Sigmoid colon (tissue), 7 donors: ENCODE measurements at places on chromosomes 16 and 17. TPM values are rescaled to one million over a fixed set of nuclear protein-coding genes. Genes with fewer than 3 reads are reported as not detected.

CMC2 gene
- total RNA-seq = 54.6 TPM

- H3K4me3 ChIP-seq = no peak overlapping the region
- no peaks in the 10 kb centered on the region for H3K36me3 ChIP-seq
- H3K4me1 ChIP-seq = no peaks in the 10 kb centered on the region
Observed at GRCh38 chr16:66689282-66689681, 7.3 kb downstream of the CMTM4 start.

DNA sequence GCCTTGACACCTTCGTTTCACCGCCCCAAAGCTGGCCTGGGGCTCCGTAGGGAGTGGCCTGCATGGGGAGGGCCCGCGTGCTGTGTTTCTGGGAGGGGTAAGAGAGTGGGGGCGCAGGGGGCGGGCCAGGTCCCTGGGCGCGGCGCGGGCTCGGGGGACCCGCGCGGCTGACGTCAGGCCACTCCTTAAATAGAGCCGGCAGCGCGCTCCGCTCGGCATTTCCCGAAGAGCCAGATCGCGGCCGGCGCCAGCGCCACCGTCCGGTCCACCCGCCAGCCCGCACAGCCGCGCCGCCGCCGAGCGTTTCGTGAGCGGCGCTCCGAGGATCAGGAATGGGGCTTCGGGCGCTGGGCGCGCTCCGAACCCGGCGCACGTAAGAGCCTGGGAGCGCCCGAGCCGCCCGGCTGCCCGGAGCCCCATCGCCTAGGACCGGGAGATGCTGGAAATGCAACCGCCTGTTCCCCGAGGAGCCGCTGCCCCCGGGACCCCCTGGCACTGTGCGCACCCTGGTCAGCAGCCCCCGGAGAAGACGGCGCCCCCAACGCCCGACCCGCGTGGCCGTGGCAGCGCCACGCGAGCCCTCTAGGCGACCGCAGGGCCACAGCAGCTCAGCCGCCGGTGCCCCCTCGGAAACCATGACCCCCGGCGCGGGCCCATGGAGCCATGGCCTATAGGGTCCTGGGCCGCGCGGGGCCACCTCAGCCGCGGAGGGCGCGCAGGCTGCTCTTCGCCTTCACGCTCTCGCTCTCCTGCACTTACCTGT lies at the start of gene HS3ST2:
HS3ST2 (plus strand) TSS at position 215 of the 763 bp plus-strand sequence; CDS start at position 664, 449 bp downstream.
- H3K27ac ChIP-seq = peak within 1 kb of the TSS; percentile 20
- peak within 1 kb of the TSS; percentile 52 for H3K4me3 ChIP-seq
- peaks cover 25% of the 10 kb centered on the region for H3K27me3 ChIP-seq
- H3K36me3 ChIP-seq = no peaks in the 10 kb centered on the region
- peaks cover 16% of the 10 kb centered on the region for H3K4me1 ChIP-seq
- peak; percentile 64 for DNase-seq

DNA sequence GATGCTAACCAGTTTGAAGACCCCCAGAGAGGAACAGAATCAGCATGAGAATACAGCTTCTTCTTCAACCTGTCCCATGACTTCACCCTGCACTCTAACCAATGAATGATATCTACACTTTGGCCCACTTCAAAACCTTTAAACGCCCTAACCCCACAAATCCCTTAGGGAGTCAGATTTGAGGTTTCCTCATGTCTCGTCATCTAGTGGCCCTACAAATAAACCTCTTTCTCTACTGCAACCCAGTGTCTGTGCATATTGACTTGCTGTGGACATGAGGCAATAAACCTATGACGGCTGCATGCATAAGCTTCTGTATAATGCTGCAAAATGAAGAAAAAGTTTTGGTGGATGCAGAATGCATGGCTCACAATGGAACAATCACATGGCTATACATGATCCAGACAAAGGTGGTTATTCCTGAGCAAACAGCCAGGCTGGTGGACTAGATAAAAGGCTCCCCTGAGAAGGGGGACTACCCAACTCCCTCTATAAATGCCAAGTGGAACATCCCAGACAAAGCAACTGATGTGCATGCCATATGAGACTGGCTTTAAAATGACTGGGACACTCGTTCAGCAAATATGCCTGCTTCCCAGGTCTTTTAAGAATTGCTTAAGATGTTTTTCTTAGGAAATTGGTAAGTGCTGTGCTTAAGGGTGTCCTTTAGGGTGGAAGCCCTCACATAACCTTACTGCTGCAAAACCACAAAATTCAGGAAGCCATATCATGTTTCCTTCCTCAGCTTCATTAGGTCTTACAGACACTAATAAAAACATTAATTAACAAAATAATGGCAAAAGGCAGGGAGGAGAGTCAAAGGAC lies 12.2 kb downstream of the N4BP1 start:
- H3K36me3 ChIP-seq = no peaks in the 10 kb centered on the region
- H3K4me1 ChIP-seq = no peaks in the 10 kb centered on the region
- no peak overlapping the region for H3K4me3 ChIP-seq

GRCh38 chr16:12171206-12171605 lies 194.7 kb downstream of the SNX29 start:
- no peaks in the 10 kb centered on the region for H3K36me3 ChIP-seq
- DNase-seq = no peak
- peaks cover 8% of the 10 kb centered on the region for H3K4me1 ChIP-seq
- no peak overlapping the region for H3K4me3 ChIP-seq
- no peak overlapping the region for H3K27ac ChIP-seq

GRCh38 chr17:13306310-13306962 lies 288.6 kb upstream of the ELAC2 start:
- DNase-seq = no peak
- H3K36me3 ChIP-seq = no peaks in the 10 kb centered on the region
- no peak overlapping the region for H3K4me3 ChIP-seq
- H3K27me3 ChIP-seq = no peaks in the 10 kb centered on the region
- H3K27ac ChIP-seq = no peak overlapping the region
- no peaks in the 10 kb centered on the region for H3K4me1 ChIP-seq

DNA sequence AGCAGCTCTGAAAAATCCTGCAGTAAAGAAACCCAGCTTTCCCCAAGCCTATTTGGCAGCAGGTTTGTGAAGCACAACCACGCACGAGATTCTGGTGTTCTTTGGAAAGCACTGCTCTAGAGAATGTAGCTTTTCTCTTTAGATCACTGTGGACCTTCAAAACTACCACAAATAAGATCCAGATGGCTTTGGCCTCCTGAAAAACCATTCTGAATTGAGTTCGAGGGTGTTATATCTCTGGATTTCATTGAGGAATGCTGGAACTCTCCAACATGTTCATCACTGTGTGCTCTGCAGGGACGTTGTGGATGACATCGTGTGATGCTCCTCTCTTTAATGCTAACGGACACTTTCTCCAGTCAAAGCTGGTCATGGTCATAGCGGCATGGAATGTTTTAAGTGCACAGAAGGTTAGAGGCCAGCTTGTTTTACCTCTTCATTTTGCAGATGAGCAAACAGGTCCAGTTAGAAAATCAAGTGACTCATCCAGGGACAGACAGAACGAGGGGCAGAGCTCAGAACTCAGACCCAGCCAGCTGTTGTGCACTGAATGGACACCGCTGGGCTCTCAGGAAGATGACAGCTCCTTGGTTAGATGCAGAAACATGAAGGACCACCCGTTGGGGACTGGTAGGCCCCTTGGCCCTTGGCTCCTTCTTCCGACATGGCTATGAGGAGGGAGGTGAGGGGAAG lies 37.2 kb downstream of the CCDC42 start:
- H3K4me3 ChIP-seq = no peak overlapping the region
- H3K27ac ChIP-seq = no peak overlapping the region

GRCh38 chr16:89505204-89506112 lies 2.7 kb upstream of the SPG7 start:
- H3K4me3 ChIP-seq = no peak overlapping the region
- H3K27me3 ChIP-seq = no peaks in the 10 kb centered on the region
- peak; percentile 91 for DNase-seq
- H3K27ac ChIP-seq = peak overlapping the region; percentile 91

DNA sequence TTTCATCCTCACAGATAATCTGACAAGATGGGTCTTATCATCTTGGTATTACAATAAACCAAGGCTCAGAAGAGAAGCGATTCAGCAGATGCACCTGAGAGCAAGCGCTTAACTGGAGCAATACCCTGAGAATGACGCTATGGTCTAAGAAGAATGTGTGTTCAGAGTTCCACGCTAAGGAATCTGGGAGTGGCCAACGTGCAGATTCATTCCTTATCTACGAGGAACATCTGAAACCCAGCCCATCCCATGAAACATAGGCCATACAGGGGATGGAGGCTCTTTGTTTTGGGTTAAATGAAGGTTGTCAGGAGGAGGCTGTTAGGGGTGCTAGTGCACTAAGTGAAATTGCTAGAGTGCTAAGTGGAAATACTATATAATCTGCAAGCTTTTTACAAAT lies 28.5 kb upstream of the KDM8 start:
- no peak for DNase-seq
- H3K27ac ChIP-seq = no peak overlapping the region
- no peaks in the 10 kb centered on the region for H3K4me1 ChIP-seq
- H3K36me3 ChIP-seq = no peaks in the 10 kb centered on the region
- no peaks in the 10 kb centered on the region for H3K27me3 ChIP-seq

DNA sequence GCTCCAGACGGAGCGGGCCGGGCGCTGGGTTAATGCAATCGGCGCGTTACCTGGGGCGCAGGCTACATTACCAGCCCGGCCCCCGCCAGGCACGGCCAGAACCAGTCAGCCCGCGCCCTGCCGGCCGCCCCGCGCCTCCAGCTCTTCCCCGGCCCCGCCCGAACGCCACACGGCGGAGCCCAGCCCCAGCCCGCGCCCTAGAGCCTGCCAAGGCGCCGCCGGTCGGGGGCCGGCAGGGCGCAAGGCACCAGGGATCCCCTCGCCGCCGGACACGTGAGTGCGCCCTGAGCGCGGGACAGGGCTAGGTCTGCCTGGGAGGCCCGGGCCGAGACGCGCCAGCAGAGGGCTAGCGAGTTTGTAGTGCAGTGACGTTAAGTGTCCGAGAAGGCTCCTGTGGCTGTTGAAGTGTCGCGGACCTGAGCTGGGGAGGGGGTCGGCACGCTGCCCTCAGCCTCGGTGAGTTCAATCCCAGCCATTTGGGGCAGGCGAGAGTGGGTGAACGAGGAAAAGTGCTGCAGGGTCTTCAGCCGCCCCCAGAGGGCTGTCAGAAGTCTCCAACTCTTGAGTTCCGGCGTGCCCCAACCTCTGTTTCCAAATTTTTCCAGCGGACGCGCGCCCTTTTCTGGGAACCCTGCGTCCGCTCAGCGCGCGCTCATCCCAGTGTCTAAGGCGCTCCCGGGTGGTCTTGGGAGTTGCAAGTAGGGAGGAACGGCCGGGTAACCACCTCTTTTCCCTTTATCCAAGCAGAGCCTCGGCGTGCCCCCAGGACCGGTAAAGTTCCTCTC lies at the start of gene SLC6A2:
SLC6A2 (plus strand) TSS at position 92 of the 785 bp plus-strand sequence. CDS start 707 bp downstream, outside the sequence.
- peaks cover 23% of the 10 kb centered on the region for H3K27me3 ChIP-seq
- DNase-seq = no peak
- H3K4me3 ChIP-seq = no peak within 1 kb of the TSS
- no peak within 1 kb of the TSS for H3K27ac ChIP-seq

- peak overlapping the region; percentile 77 for H3K27ac ChIP-seq
- peak overlapping the region; percentile 76 for H3K4me3 ChIP-seq
- H3K36me3 ChIP-seq = no peaks in the 10 kb centered on the region
- no peaks in the 10 kb centered on the region for H3K27me3 ChIP-seq
- no peaks in the 10 kb centered on the region for H3K4me1 ChIP-seq
Observed at GRCh38 chr17:29621751-29622194, 939 bp downstream of the CORO6 start.

DNA sequence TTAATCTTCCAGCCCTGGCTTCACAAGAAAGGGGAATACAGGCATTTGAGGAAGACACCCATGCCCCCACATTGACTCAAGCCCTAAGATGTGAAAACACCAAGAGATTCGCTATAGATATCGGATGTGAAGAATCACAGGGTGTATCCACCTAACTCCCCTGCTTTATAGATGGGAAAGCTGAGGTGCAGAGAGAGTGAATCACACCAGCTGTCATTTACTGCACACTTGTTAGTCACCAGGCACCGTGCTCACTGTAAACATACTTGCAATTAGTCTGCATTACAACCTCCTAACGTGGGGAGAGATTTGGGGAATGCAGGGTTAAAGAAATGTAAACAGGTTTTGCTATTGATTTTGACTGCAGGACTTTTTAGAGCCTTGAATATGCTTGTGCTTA lies 325.5 kb downstream of the C16orf95 start:
- H3K27ac ChIP-seq = no peak overlapping the region
- peaks cover 37% of the 10 kb centered on the region for H3K27me3 ChIP-seq
- H3K4me3 ChIP-seq = no peak overlapping the region
- peaks cover 7% of the 10 kb centered on the region for H3K4me1 ChIP-seq
- H3K36me3 ChIP-seq = no peaks in the 10 kb centered on the region
- peak; percentile 12 for DNase-seq

DNA sequence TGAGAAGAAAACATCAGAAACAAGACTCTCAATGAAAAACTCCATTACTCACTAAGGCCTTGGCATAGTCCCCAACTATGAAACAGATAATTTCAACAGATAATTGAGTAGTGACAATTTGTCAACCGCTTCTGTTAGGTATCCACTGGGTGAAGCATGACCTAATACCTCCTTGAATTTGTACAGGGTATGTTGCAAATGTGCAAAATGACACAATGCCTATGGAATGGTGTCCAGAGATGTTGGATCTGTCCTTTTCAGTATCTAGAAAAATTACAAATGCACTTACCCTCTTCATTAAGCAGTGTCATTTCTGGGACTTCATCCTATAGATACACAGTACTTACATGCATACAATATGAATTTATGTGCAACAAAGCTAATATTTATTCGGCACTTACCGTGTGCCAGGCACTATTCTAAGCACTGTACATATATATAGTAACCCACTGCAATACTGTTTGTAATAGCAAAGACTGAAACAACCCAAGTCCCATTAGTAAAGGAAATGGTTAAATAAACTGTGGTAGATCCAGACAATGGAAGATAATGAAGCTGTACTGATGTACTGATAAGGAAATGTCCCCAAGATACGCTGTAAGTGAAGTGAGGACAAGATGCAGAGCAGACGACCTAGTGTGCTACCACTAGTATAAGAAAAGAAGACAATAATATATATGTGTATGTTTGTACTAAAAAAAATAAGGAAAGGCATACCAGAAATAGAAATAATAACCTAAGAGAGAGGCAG lies 21.4 kb upstream of the SLC6A4 start:
- H3K4me3 ChIP-seq = no peak overlapping the region
- no peaks in the 10 kb centered on the region for H3K36me3 ChIP-seq
- no peak overlapping the region for H3K27ac ChIP-seq
- H3K4me1 ChIP-seq = no peaks in the 10 kb centered on the region
- no peak for DNase-seq
